AG10803 (cell line): ENCODE measurements at places on chromosomes 2 and 18.
A peak's percentile ranks its signal among the peaks of the same experiment; 100 is the strongest.

DNA sequence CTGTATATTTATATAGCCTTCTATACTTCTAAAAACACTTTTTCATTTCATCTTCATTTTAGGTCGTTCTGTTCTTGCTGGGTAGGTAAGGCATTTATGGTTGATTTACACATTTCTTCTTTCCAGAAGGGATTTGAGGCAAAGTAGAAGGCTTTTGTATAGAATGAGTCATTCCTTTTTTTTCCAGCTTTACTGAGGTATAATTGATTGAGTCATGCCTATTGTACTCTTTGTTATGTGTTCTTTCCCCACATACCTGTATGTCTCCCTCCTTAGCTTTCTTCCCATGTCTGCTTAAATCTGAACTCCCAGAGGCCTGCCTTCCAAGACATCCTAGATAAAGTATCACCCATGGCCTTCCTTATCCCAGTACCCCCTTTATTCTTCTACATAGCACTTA lies 4.8 kb upstream of the CDC42EP3 start:
- DNase-seq: no peak

- DNase-seq: no peak
Observed at GRCh38 chr2:61448229-61448628, 22.7 kb downstream of the USP34 start.

DNA sequence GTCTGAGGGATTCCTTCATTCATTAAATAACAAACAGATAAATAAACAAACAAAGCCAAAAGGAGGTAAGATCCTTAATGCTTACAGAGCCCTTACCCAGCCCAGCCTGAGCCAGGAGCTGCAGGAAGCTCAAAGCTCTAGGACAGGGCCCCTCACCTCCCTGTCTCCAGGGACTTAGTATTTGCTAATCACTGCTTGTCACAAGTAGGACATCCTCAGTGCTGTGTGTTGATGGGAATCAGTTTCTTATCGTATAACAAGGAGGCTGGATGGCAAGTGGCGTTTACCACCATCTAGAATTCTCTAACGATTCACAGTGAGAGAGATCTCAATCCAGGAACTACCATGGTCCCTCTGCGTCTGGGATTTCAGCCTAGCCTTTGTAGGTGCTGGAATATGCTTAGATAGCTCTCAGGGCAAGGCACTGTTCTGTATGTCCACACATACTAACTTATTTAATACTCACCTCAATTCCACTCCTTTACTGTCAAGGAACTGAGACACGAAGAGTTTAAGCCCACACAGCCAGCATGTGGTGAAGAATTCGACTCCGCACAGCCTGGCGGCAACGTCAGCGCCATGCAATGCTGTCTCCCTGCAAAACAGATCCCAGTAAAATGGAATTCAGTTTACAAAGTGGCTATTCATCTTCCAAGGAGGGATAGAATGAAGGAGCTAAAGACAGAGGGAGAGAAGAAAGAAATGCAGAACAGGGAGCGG lies 164.8 kb downstream of the MYCN start:
- no peak for DNase-seq

DNA sequence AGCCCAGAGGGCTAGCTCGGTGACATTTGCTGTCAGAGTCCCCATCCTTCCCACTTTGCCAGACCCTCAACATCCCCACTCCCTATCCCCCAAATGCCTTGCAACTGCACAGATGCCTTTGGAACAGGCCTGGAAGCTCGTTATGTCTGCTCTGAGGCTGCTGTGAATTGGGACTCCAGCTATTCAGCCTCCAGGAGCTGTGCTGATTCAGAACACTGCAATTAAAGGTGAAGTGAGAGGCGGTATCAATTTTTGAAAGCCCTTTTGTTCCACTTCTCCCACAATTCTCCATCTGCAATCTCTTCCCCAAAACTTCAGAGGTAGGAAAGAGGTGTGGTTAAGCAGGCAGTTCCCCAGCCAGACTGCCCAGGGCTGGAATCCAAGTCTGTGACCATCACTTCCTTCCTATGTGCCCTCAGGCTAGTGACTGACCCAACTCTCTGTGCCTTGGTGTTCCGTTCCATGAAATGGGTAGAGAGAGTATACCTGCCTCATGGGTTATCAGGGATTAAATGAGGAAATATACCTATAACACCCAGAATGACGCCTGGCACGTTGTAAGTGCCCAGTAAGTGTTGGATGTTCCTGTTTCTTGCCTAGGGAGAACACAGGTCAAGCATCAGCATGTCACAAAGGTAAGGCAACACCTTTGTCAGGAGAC lies 17.5 kb downstream of the NOSTRIN start:
- DNase-seq: no peak

DNA sequence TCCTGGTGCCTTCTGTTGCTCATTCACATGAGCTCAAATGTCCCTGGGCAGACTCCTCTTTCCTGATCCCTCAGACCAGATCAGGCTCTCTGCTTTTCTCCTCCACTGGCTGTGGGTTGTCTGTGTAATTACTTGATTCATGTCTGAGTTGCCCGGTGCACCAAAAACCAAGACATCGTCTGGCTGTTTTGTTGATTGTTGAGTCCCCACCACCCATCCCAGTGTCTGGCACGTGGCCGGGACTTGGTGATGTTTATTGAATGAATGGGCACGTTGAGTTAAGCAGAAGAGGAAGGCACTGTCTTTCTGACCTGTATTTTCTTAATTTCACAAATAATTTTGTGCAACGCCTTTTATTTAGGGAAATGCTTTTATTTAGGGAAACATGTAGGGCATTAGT lies 499.1 kb upstream of the HS6ST1 start:
- no peak for DNase-seq

DNA sequence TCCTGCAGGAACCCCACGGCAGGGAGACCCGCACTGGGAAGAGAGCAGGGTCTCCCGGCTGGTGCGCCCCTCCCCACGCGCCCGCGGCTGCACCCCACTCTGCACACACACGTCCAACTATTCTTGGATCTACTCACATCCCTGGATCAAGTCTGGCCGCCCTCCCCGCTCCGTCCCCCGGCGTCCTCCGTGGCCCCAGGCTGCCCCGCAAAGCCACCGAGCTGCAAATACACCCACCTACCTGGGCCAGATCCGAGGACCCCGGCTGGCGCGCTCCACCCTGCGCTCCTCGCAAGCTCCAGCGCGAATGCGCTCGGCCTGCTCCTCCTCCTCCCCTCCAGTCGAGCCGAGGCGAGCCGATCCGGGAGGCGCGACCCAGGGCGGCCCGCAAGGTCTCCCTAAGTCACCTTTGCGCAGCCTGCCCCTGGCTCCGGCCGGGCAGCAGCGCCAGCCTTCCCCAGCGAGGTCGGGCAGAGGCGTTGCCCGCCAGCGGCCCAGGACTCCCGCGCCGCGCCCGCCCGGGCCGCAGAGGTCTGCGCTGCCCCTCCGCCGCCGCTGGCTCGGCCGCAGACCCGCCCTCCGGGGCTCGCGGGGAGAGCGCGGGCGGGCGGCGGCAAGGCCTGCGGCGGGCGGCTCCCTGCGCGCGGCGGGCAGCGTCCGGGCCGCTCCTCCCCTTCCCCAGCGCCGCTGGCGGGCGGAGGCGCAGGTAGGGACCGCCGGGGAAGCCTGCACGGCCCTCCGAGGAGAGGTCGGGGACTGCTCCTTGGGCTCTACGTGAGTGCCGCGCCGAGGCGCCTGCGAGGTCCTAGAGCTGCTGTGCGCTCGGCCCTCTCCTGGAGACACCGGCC lies 126.0 kb downstream of the OSBPL1A start:
- peak; percentile 71 for DNase-seq

- no peak for DNase-seq
Observed at GRCh38 chr2:55772109-55772980, 78.7 kb upstream of the PNPT1 start.
